ENCODE measurements at places on chromosomes 12 and 14.

- no peak for DNase-seq
Observed at GRCh38 chr12:30420561-30420960, 275.1 kb downstream of the IPO8 start.

- DNase-seq: no peak
Observed at GRCh38 chr12:51887476-51888315, at the start of gene ANKRD33. ANKRD33 (plus strand) TSS chr12:51888103; CDS start chr12:51888187, 84 bp downstream.

GRCh38 chr14:87712396-87713090, 280.4 kb downstream of the GALC start:
- DNase-seq: no peak

DNA sequence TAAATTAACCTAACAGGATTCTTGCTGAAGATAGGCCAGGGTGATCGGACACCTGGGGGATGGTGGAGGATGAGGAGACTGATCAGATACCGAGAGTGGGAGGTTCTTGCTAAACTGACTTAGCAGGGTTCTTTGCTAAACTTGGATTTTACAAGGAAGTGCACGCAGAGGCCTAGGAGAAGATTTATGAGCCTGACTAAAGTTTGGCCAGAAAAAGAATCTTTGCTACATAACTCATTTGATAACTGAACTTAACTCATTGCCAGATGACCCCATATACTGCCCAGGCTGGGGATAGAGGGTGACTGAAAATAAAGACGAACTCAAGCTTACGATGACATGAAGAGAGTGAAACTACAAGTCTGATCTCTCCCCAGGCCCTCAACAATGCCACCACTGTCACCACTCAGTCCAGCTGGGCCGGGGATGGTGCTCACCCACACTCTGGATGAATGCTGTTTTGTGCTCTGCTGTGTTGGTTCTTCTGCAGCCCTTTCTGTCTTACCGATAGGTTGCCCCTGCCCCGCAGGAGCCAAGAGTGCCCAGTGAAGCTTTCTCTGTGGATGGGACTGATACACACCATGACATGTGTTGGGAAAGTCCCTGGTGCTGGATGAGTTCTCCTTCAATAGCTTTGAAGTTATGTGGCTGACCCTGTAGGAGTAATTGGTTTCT, 29.0 kb downstream of the PPFIBP1 start:
- DNase-seq: no peak

DNA sequence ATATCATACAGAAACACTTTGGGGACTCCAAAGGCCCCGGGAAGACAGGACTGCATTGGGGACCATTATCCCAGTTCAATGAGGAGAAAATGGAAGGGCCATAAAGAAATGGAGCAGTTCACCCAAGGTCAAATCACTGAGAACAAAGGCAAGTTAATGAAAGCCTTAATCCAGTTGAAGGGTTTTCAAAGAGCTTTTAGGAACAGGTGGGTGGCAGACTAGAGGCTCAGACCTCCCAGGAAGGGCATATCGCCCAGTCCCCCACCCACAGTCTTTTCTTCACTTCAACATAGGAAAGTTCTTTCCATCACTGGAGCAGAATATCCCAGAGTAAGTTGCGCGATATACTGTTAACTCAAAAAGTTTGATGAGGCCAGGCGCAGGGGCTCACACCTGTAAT, 136.1 kb upstream of the CCND2 start:
- DNase-seq: no peak

GRCh38 chr14:80924365-80925103, 17.0 kb downstream of the CEP128 start:
- DNase-seq: no peak

DNA sequence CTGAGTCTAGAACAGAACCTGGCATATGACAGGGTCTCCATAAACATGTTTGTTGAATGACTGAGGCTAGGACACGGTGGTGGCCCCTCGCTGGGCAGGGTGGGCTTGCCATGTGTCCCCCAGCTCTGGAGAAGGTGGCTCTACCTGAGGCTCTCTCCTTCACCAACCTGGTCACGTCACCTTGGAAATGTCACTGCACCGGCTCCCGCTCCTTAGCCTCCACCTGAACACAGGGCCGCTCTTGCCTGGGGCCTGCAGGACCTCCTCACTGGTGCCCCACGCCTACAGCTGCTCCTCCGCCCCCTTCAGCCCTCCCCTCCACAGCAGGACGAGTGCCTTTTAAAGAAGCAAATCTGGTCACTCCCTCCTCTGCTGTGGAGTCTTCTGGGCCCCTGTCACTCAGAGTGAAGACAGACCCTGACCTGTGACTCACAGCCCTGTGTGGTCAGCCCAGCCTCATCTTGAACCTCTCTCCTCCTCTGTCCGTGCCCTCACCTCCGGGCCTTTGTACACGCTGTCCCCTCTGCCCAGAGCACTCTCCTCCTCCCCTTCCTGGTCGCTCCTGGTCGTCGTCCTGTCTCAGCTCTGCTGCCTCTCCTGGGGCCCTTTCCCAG, 81.0 kb downstream of the ADGRD1 start:
- DNase-seq: no peak

DNA sequence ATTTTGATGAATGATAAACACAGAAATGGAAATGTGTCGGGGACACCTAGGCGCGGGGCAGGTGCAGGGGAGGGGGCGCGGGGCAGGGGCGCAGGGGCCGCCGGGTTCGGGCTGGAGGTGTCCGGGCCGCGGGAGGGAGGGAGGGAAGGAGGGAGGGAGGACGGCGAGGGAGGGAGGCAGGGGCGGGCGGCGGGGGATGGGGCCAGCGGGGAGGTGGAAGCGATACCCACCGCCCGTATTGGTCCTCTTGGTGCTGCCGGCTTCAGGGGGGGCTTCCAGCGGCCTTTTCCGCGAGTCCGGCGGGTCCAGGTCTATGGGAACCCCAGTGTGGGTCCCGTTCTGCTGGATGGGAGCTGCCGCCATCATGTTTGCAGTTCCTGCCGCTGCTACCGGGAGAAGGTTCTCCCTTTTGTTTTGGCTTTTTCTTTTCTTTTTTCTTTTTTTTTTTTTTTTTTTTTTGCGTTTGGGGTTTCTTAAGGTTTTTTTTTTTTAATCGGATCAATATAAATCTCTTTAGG, 703 bp downstream of the NOVA1 start:
- DNase-seq: no peak

- peak; percentile 72 for DNase-seq
Observed at GRCh38 chr12:121110211-121110940, 22.3 kb upstream of the P2RX7 start.

DNA sequence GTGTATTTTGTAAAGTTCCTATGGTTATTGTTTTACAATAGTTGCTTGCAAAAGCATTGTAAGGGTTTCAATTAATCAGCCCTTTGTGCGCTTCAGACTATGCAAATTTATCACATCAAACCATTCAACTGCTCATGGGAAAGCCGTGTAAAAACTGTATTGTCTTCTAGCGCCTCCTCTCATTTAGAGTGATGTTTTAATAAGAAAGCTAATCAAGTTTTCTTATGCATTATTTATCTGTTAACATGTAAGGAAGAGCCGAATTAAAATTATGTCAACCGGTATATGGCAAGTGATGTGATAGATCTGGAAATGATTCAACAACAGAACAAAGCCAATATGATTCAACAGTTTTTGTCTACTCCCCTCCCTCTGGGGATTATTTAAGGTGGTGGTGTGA, 92.5 kb upstream of the RFX4 start:
- no peak for DNase-seq

GRCh38 chr12:39946361-39947280, 159.3 kb downstream of the SLC2A13 start:
- no peak for DNase-seq

GRCh38 chr12:116123451-116124258, 153.8 kb downstream of the MED13L start:
- peak; percentile 27 for DNase-seq

GRCh38 chr14:97417331-97417730, 620.1 kb downstream of the VRK1 start:
- no peak for DNase-seq

DNA sequence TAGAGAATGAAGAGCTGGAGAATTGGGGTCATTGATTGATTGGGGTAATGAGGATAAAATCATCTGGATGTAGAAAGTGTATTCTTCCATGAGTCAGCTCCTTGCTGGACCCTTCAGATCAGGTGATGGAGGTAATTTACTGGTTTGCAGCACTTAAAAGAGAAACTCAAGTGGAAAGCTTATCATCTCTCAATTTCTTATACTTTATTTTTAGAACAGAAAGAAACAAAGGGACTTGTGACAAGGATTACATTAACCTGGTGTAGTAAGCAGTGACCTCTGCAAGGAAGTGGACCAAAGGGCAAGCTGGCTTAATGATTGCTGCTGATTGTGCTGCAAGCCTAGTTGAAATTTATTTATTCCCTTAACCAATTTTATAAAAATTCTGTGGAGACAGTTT, 405.0 kb downstream of the TRHDE start:
- DNase-seq: no peak

DNA sequence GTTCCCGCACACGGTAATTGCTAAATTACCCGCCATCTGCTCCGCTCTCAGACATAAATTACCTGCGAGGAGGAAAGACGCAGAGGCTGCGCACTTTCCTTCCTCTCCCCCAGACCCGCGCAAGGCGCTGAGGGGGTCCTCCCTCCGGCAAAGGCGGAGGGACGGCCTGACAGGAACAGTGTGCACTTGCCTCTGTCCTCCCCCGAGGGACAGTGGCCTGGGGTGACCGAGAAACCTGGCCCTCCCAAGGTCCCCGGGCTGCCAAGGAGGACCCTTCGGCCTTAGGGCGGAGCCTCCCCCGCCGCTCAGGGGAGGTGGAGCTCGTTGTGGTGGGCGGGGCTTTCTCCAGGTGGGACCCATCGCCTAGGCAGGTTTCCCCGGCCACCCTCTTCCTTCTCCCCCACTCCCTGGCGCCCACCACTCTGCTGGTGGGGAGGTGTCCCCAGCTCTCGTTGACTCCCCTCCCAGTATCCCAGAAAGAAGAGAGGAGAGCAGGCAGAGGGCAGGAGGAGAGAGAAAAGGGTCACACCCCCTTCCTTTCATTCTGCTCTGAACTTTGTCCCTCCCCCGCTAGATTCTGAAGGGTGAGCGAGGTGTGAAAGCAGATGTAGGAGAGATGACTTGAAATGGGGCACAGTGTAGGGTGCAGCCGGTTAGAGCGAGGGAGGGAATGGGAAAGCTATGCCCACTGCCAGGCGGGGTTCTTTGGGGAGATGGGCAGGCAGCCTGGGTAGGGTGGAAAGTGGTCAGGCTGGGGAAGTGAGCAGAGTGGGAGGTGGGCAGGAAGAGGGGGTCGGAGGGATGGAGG, 11.4 kb upstream of the CALCOCO1 start:
- peak; percentile 53 for DNase-seq

DNA sequence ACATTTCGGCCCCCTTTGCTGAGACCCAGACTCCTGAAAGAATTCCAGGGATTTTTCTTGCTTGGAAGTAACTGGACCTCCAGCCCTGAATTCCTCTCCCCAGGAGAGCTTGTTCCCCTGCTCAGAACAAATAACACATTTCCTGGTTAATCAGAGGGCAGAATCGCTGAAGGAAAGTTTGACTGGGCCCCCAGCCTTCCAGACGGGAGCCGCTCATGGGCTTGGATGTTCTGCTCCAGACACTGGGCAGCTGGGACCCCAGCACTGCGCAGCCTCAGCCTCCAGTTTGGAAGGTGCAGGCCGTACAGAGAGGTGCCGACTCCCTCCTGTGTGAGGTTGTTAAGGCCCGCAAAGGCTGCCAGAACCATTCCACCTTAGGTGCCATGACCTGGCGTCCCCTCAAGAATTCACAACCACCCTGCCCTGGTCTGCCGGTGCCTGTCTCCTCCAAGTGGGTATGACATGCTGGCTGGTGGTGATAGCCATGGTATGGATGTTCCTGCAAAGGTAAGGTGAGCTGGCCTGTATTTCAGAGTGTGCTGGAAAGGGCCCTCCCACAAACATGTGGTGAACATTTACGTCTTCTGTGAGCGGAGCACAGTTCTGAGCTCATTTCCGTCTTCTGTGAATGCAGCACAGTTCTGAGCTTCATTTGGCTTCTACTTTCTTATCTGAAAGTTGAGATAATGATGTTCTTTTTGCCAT, 5.1 kb upstream of the LTBP2 start:
- no peak for DNase-seq

- DNase-seq: no peak
Observed at GRCh38 chr12:104796475-104796862, 161.6 kb downstream of the SLC41A2 start.

GRCh38 chr12:26554332-26554731, 278.7 kb downstream of the ITPR2 start:
- DNase-seq: no peak

- no peak for DNase-seq
Observed at GRCh38 chr12:56622535-56622934, 7.6 kb downstream of the BAZ2A start.

DNA sequence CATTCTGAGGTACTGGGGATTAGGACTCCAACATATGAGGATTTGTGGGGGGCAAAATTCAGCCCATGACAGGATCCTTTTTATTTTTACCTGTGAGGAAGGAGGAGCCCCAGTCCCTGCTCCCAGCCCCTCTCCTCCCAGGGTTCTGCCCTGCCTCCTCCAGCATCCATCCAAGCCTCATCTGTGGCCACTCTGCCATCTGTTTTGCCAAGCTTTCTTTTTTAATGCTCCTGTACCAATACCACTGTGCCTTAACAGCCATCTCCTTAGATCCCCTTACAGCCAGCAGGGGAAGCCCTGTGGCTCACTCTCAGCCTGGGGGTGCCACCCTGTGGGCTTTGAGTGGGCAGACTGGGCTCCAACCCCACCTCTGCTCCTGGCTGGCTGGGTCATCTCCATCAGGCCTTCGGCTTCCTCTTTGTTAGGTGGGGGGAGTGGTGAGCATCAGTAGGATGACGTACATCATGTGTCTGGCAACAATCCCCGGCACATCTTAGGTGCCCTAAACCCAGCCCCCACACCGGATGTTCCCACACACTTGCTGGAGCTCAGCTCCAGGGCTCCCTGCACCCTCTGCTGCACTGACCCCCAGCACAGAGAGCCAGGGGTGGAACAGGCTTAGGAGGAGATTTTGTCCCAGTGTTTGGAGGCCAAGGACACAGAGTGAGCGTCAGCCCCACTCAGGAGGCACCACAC, 40.2 kb downstream of the CYP46A1 start:
- DNase-seq: no peak

- DNase-seq: no peak
Observed at GRCh38 chr12:26435069-26435404, 239.7 kb downstream of the SSPN start.

GRCh38 chr14:28412077-28412476, 354.5 kb upstream of the FOXG1 start:
- DNase-seq: no peak

DNA sequence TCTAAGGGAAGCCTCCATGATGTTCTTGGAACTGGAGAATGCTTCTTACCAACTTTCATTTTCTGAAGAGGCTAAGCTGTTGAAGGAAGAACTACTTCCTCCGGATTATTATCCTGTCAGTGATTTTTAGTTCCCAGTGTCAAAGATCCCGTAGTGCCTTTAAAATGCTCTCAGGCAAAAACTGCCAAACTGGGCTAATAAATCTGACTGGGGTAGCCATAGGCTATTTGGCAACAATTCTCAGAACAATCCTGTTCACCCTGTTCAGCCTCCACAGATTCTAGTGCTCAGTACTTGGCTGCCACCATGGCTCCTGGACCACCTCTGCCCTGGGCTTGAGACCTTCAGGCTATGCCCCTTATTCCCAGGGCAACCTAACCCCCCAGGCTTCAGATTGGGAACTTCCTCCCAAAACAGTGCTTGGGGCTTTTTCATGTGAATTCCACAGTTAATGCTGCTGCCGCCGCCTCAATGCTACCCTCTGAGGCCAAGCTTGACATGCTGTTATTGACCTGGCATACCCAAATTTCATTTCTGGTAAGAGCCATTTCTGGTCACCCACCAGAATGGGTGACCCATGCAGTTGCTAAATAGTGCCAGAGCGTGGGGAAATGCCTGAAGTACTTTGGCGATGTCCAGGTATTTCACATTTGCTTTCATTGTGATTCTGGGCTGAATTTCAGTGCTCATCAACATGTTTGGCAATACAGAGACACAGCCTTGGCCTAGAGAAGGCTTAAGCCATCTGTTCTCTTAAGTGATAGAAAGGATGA, 110.0 kb upstream of the ARHGAP5 start:
- no peak for DNase-seq
